ENCODE measurements at places on chromosomes 1 and 21.

GRCh38 chr1:24186993-24187790, at the start of gene IFNLR1:
TSS of gene IFNLR1 (minus strand) at chr1:24187289. CDS start at chr1:24187248, 41 bp downstream.
- peak; percentile 57 for DNase-seq

DNA sequence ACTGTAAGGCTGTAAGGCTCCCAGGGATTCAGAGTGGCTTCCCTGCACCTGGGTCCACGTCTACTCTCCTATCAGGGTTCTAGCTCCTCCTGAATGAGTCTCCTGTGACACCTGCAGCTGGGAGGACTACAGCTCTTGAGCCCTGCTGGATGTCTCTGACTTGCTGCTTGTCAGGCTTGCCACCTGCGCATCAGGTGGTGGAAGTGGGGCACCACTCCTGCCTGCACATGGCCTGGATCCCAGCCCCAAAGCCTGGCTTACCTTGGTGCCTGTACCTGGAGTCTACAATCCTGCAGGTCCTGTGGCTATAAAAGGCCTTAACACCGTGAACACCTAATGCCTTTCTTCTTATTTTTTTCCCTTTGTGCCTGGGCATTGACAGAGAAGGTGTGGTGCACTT, 82.2 kb downstream of the FAM78B start:
- DNase-seq: no peak

DNA sequence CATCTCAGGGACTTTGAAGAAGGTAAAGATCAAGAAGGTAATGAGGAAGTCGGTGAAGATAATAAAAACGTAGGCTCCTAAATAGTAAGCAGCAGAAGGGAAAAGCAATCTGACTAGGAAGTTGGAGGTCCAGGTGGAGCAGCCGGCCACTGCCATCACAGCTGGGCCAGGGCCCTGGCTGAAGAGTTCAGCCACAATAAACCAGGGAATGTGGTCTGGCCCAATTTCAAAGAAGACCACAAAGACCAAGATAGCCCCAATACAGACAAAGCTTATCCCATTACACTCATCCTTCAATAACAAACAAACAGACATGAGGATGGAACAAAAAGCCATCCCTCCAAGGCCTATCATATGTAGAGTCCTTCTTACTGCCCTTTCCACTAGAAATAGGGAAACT, 18.4 kb upstream of the JAK1 start:
- no peak for DNase-seq

- DNase-seq: no peak
These were observed 645 bp downstream of the ATP6V0B start for GRCh38 chr1:43975249-43975961.

- DNase-seq: no peak
These were observed 5.5 kb downstream of the FBXO2 start for GRCh38 chr1:11648732-11649158.

DNA sequence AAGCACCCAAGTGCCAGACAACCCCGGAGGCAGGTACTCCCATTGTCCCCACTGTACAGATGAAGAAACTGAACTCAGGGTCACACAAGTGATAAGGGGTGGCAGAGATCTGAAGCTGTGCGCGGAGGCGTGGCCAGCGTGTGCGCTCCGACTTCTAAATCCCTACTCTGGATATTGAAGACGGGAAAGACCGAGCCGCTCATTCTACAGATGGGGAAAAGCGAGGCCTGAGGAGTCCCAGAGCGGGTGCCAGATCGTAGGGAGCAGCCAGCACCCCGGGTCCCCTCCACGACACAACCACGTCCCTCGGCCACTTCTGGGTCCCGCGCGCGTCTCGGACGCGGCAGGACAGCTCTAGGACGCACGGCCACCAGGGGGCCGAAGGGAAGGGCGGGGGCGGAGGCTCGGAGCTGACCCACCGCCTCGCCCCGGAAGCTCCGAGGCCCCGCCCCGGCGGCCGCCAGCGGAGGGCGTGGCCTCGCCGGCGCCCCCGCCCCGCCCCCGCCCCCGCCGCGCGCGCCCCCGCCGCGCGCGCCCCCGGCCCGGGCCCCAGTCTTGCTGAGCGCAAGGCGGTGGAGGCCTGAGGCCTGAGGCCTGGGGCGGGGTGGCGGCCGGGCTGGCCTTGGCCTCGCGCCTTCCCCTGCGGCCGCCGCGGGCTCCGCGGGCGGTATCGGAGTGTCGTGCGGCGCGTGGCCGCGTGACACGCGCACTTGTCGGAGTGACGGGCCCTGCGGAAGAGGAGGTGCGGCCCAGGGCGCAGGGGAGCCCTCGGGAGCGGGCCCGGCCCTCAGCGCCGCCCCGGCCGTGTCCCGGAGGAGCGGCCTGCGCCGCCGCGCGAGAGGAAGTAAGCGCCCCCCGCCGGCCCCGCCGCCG, at the start of gene H6PD:
Gene H6PD (plus strand): TSS at position 552 of the 873 bp plus-strand sequence. CDS start 10,161 bp downstream, outside the sequence.
- DNase-seq: peak; percentile 53

DNA sequence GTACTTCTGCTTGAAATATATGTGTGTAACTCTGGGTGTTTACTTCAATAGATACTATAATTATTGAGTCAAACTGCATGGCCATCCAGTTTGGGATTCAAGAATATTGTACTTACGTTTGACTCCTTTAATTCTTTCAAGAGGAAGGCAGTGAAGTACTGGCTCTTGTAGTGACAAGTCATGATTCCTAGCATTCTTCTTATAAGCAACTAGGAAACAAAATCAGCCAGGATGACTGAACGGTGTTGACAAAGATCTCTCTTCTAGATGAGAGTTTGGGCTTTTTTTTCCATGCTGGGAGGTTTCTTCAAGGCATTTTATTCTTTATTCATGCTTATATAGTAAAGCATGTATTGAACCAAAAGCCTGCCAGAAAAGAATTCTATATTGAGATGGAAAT, 58.3 kb downstream of the CLEC20A start:
- no peak for DNase-seq

GRCh38 chr1:86487131-86487810, 18.5 kb downstream of the CLCA1 start:
- no peak for DNase-seq

DNA sequence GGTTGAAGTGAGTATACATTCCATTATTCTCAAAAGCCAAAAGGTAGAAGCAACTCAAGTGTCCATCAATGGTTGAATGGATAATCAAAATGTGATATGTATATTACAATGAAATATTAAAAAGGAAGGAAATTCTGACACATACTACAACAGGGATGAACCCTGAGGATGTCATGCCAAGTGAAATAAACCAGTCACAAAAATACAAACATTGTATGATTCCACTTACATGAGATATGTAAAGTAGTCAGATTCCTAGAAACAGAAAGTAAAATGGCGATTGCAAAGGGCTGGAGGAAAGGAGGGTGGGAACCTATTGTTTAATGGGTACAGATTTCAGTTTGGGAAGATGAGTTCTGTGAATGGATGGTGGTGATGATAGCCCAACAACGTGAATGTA, 5.8 kb downstream of the SLC44A3 start:
- DNase-seq: no peak

DNA sequence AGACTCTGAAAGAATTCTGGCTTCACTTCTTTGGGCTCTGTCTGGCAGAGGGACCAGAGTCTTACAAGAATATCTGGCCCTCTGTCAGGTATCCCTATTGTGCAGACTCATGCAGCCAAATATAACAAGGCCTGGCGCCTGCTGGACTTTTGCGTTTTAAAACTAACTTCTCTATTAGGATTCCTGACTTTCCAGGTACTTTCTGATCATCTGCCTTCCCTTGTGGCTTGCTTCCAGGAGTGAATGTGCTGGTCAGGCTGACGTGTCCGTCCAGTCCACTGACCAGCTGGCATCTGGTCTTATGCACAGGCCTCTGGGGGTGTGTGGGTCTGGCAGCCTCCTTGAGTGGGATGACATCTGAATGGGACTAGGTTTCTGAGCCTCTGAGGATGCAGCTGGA, 8.6 kb upstream of the RAB29 start:
- no peak for DNase-seq

GRCh38 chr1:94884507-94884906, 42.4 kb downstream of the CNN3 start:
- no peak for DNase-seq

GRCh38 chr1:3356827-3357460, 97.5 kb upstream of the ARHGEF16 start:
- no peak for DNase-seq

DNA sequence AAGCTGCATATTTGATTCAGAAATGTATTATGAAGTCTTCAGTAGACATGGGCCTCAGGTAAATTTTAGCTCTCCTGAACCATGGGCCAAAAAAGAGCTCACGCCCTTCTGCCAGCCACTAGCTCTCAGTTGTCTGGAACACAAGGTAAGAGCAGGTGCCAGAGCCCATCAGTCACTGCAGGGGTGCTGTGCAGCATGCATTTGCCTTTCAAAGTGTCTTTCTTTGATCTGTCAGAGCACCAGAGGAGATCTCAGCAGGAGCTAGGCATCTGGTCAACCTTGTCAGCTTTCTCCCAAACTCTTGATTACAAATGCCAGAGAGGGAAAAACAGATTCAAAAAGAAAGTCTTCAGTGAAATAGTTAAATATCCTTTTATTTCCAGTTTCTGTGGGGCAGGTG, 332.3 kb downstream of the COL11A1 start:
- DNase-seq: no peak

GRCh38 chr1:43367904-43368645, at the start of gene ELOVL1:
TSS of gene ELOVL1 (minus strand) at chr1:43368011. CDS start at chr1:43365609, 2,402 bp downstream.
- DNase-seq: peak; percentile 75

DNA sequence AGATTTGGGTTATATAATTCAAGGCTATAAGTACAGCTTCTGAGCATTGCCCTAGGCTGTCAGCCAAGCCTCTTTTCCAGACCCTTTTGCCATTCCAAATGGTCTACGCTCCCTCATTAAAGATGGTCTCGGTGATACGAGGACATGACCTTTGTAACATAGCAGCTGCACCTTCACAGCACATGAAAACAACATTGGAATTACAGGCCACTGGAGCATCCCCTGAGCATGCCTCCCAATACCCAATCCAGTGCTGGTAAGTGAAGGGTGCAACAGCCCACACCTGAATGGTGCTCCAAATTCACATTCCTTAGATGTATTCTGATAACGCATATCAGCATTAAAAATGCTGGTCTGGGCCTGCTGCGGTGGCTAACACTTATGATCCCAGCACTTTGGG, 20.1 kb upstream of the PTPRF start:
- DNase-seq: no peak

DNA sequence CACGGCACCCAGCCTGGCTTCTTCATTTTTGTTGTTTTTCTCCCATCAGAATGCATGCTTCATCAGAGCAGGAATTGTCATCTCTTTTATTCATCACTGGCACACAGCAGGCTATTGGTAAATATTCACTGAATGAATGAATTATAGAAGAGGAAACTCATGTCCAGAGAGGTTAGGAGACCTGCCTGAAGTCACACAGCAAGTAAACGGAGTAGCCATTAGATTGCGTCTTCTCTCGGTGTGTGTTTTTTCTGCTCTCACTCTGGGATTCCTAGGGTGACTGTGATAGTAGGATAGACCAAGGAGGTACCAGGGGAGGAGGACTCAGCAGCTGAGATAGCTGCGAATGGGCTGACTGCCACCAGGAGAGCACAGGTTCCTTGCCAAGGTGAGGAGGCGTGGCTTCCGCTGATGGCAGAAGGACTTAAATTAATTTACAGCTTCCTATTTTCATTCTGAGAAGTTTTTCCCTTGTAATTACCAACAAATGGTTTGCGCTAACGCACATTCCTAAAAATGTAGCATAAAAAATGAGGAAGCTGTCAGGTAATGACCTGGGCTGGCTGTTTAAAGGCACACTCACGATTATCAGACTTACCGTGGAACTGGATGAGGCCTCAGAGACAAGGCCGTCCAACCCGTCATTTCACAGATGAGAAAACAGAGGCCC, 4.5 kb upstream of the NCMAP start:
- DNase-seq: no peak

GRCh38 chr1:21396516-21396915, 43.4 kb upstream of the NBPF3 start:
- DNase-seq: no peak

DNA sequence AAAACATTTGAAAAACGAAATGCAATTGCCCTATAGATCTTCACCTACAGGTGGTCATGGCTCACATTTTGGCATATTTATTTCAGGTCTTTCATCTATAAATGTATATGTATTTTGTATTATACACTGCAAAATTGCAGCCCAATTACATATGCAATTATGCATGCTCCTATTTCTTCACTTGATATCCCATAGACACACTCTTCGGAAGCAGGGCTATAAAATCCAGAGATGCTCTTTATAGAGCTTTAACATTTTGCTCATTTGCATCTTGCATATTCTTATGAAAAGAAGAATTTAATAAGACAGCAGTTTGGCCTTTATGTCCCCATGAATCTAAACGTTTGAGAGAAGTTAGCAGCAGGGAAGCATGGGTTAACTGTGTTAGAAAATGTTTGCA, 44.7 kb upstream of the PALMD start:
- DNase-seq: no peak

- DNase-seq: no peak
These were observed 24.7 kb downstream of the SLC35A3 start for GRCh38 chr1:99994496-99994895.

- no peak for DNase-seq
These were observed 8.6 kb downstream of the ACOT7 start for GRCh38 chr1:6384962-6385361.

GRCh38 chr1:94731891-94732290, 88.3 kb upstream of the SLC44A3 start:
- no peak for DNase-seq

- DNase-seq: no peak
These were observed 2.8 kb downstream of the AGTRAP start for GRCh38 chr1:11738783-11739182.

- DNase-seq: no peak
These were observed 497.4 kb downstream of the DPYD start for GRCh38 chr1:97423403-97423802.

GRCh38 chr1:4309676-4310320, 344.6 kb upstream of the AJAP1 start:
- no peak for DNase-seq

DNA sequence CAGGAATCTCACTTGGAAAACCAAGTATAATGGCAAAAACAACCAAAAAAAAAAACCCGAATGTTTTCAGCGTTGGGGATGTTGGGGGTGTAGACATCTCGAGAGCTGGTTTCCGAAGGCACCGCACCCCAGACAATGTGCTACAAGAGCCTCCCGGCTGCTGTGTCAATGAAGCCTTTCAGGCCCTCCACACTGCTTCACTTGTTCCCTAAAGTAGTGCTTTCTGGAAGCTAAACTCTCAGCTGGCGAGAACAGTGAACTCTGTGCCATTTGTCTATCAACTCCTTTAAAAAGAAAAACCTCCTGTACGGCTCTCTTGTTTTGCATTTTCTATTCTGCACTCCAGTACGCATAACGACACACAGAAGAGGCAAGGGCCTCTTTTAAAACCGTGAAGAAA, 32.5 kb downstream of the PLEKHO1 start:
- DNase-seq: no peak

DNA sequence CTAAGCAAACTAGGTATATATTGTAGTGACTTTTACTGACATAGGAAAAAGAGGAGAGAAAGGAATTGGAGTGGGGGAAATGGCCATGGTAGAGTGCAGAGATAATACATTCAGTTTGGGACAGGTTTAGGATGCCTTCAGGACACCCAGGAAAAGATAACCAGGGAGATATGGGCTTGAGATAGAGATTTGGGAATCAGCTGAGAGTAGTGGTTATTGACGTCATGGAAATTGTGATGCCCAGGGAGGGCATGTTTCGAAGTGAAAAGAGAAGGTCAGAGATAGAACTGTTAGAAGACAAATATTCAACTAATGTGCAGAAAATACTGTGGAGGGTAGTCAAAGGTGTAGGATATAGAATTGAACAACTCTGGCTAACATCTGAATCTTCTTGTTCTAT, 40.6 kb downstream of the CAMSAP2 start:
- DNase-seq: no peak

- no peak for DNase-seq
These were observed 536.9 kb downstream of the ADGRL2 start for GRCh38 chr1:82337635-82338034.

GRCh38 chr1:248811514-248812490, 13.9 kb downstream of the SH3BP5L start:
- DNase-seq: no peak

GRCh38 chr1:53111073-53111556, 31.3 kb downstream of the SLC1A7 start:
- DNase-seq: no peak
